ENCODE measurements at places on chromosomes 7 and 10. TPM values are rescaled to one million over a fixed set of nuclear protein-coding genes. Genes with fewer than 3 reads are reported as not detected.

ZWINT gene
- 7.8 TPM for total RNA-seq

MUC3A gene
- total RNA-seq, result not detected

CHN2 gene
- 3.6 TPM for total RNA-seq

SUN3 gene
- not detected for total RNA-seq

UBTD1 gene
- total RNA-seq, result 50.8 TPM

NANOS1 gene
- total RNA-seq, result 2.9 TPM

SYT15B gene
- 1.4 TPM for total RNA-seq

ITIH2 gene
- 0.24 TPM for total RNA-seq

EFCAB10 gene
- not detected for total RNA-seq

OGA gene
- total RNA-seq, result 90.2 TPM

DPP6 gene
- 0.30 TPM for total RNA-seq

METTL27 gene
- 2.9 TPM for total RNA-seq

OR2A1 gene
- not detected for total RNA-seq

SEC31B gene
- 36.9 TPM for total RNA-seq

TRPV6 gene
- total RNA-seq, result 11.5 TPM

EPHA1 gene
- 60.9 TPM for total RNA-seq

TRIM50 gene
- not detected for total RNA-seq

CRPPA gene
- total RNA-seq, result 1.4 TPM

OR6V1 gene
- total RNA-seq, result not detected

TNS3 gene
- total RNA-seq, result 53.0 TPM

CLIP2 gene
- total RNA-seq, result 34.4 TPM

AQP1 gene
- total RNA-seq, result 116 TPM

GFRA1 gene
- 21.2 TPM for total RNA-seq

All from suprapubic skin (tissue), 4 donors.